Naive thymus-derived CD4-positive, alpha-beta T cell (primary cell): ENCODE measurements at places on chromosomes 5 and 9. TPM values are rescaled to one million over a fixed set of nuclear protein-coding genes. Genes with fewer than 3 reads are reported as not detected.

The INSL4 gene
- total RNA-seq = not detected

GRCh38 chr9:122672481-122672880, 2.4 kb upstream of the OR1L3 start:
- no peak for DNase-seq

The ORM2 gene
- total RNA-seq = not detected

The GLRA1 gene
- total RNA-seq = not detected in 2 replicates

DNA sequence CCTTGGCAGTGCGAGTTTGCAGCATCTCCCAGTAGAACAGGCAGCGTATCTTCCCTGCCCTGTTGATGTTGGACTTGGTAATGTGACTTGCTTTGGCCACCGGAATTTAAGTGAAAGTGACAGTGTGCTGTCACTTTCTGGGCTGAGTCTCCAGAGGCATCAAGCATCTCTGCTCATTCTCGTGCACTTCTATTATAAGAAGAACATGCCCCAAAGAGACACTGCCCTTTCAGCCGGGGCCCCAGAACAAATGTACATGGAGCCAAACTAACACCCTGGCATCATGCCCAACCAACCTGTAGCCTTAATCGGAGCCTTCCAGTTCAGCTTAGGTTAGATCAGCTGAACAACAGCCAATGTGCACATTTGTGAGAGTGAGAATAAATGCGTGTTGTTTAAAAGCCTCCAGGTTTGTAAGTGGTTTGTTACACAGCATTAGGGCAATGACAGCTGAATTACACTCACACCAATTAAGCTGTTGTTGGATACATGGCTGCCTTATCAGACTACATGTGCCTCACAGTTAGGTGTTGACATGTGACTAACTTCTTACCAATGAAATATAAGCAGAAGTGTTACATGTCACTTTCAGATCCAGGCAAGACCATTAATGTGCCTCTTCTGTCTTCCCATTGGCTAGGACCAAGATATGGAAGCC, 22.1 kb upstream of the FRMD3 start:
- DNase-seq = no peak

The GALNT10 gene
- total RNA-seq = 50.7 and 56.4 TPM in 2 replicates

DNA sequence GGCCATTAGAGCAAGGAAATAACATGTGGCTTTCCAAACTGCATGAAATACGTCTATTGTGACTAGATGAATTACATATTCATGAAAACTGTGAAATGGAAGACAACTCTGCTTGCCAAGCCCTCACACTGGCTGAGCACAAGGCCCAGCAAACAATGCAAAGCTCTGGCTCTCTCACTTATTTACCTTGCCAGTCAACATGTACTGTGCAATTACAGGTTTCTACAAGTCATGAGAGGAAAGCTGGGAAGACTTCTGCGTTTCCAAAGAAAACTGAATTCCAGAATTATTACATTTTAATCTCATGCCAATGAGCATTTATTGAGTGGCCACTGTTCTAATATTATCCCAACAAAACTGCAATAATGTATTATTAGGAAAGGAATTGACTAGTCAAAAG, 12.1 kb upstream of the C5orf63 start:
- DNase-seq = no peak

The TMEM252 gene
- total RNA-seq = not detected

DNA sequence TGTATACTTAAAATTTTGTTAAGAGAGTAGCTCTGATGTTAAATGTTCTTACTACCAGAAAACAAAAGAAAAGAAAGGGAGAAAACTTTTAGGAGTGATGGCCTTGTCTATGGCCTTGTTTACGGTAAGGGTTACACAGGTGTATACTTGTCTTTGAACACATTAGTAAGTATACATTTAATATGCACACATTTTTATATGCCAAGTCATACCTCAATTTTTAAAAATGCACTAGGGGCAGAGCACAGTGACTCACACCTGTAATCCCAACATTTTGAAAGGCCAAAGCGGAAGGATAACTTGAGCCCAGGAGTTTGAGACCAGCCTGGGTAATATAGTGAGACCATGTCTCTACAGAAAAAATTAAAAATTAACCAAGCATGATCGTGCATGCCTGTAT, 166.7 kb upstream of the SNX2 start:
- no peak for DNase-seq

DNA sequence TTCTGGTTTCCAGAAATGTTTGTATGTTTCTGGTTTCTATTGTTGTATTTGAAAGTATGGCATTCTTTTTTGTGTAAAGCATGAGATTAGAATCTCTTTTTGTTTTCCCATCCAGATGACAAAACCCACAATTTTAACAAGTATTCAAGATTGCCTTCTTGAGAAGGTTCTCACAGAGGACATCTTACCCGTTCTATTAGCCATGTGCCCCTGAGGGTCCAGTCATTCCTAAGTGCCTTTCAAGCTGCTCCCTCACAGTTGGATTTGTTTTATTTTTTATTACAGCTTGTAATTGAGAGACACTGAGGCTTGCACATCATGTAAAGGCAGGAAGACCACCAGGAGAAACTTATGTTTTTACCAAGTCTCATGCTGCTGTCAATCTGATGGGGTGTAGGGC, 19.3 kb upstream of the LOX start:
- DNase-seq = no peak

- no peak for DNase-seq
Observed at GRCh38 chr9:95110921-95111525, 206.5 kb downstream of the FANCC start.

The CDO1 gene
- not detected for total RNA-seq

DNA sequence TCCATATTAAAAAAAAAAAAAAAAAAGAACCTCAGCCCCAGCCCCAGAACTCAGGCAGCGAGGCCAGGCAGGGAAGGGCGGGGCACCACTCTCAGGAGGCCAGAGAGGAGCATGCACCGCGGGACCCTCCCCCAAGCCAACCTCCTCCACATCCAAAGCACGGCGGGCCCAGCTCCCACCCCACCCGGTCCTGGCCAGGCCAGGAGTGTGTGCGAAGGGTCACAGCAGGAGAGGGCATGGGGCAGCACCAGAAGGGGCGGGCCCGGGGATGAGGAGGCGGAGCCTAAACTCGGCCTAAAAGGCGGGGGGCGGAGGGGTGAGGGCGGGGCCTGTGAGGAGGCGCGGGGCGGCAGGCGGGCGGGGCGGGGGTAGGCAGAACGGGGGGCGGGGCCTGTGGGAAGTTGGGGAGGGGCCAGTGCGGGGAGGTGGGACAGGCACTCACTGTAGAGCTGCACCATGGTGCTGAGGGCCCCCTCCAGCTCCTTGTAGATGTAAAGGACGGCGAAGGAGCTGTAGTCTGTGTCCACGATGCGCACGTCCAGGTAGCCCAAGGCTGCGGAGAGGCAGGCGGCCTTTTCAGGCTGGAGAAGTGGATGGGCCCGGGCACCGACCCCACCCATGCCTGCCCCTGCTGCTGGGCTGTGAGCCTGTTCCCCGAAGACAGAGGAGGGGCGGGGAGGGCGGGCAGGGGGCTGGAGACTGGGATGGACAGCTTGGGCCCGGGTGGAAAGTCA, 1.2 kb downstream of the LCN15 start:
- no peak for DNase-seq

The IFNA5 gene
- not detected for total RNA-seq

The TYRP1 gene
- total RNA-seq = not detected

The C5 gene
- 2.0 and 2.6 TPM in 2 replicates for total RNA-seq

The TAL2 gene
- not detected for total RNA-seq

DNA sequence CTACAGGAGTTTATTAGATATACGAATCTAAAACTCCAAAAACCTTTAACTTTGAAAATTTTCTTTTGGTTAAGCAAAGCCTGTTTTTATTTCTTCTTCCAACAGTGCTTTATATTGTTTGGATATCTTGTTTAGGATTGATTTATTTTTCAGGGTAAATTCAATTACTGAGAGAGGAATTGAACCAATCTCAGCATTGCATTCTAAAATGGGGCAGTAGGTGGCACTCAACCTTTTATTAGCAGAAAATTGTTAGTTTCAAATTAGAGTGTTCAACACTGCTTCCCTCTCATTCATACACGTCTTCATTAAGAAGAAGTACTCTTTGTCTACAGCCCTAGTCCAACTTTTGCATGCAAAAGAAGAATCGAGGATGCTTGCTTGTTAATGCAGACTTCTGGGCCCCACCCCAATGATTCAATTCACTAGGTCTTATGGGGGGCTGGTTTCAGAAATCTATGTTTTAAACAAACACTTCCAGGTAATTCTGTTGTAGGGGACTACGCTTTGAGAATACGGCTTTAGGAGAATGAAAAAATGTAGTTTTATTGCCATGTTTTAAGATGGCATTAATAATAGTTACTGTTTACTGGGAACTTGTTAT, 26.6 kb downstream of the MRPL22 start:
- DNase-seq = no peak
